Fibroblast of mammary gland (primary cell): ENCODE measurements at places on chromosomes 5 and 9.
A peak's percentile ranks its signal among the peaks of the same experiment; 100 is the strongest.

GRCh38 chr5:67549296-67549618, 352.7 kb upstream of the CD180 start:
- DNase-seq: no peak

DNA sequence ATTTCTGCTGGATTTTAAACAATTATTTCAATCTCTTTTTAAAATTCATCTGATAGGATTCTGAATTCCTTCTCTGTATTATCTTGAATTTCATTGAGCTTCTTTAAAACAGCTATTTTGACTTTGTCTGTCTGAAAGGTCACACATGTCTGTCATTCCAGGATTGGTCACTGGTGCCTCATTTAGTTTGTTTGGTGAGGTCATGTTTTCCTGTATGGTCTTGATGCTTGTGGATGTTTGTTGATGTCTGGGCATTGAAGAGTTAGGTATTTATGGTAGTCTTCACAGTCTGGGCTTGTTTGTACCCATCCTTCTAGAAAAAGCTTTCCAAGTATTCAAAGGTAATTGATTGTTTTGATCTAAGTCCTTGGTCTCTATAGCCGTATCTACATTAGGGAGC, 39.1 kb downstream of the DENND4C start:
- no peak for DNase-seq

DNA sequence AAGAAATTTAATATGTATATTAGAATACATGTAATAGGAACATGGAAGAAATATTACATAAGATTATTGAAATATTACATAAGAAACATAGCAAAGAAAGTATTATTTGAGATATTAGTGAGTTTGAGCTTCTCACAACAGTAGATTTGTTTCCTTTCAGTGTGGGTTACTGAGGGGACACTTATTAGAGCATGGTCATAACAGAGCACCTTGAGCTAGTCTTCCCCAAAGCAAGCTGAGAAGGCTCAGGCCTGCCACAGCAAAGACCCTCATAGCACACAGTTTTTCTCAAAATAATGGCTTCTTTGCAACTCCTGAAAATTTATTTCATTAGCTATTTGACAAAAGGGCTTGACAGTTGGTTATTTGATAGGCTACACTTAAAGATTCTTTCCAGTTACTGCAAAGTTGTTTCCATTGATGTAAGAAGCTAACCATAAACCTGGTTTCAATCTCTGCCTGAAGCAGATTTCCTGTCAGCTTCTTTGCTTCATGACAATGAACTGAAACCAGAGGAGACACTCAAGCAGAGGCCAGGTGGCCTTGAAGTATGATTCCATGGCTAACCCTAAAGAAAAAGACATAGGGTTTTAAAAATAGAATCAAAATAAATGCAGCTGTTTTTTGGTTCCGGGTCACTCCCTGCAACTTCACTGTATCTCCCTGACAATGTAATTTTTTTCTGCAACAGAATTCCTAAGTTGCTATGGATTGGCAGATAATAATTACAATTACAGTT, 68.6 kb downstream of the ERMP1 start:
- DNase-seq: no peak

DNA sequence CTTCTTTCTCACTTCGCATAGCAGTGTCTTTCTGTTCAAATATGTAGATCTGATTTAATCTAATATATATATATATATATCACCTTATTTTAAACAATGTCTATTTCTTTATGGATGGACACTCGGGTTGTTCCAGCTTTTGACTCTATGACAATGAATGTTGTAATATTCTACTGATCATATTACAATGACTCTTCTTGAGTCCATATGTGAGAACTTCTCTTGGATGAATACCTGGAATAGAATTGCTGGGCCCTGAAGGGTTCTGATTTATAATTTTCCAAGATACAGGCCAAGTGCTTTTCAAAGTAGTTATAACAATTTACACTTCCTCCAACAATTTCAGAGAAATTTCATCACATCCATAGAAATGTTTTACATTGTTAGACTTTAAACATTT, 28.8 kb downstream of the NTRK2 start:
- no peak for DNase-seq

DNA sequence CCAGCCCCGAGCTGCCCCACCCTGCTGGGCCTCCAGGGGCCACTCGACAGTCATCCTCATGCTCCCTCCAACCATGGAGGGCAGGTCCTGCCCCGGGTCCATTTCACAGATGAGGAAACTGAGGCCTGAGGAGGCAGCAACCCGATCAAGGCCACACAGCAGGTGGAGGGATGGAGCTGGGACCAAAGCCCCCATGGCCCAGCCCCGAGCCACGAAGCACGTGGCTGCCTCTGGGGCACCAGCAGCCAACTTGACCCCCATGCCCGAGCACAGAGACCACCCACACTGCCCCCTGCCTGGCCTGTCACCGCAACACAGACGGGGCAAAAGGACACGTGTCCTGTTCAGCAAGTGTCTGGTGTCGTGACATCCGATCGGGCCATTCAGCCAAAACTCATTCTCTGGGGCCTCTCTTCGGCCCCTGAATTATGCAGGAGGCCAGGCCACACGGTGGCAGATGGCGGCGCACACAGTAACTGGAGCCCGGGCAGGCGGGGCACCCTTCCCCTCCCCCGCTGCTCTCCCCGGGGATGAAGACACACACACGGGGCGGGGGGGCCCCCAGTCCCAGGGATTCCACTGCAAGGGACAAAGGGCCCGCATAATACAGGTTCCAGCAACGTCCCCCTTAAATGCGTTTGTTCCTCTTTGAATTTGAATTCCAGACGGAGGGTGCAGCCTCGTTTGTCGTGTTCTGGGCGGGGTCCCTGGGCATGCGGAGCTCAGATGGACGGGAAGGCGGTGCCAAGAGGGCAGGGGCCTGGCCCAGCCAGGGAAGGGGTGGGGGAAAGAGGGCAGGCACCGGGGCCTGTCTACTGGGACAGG, 29.4 kb upstream of the TMEM250 start:
- DNase-seq: no peak

DNA sequence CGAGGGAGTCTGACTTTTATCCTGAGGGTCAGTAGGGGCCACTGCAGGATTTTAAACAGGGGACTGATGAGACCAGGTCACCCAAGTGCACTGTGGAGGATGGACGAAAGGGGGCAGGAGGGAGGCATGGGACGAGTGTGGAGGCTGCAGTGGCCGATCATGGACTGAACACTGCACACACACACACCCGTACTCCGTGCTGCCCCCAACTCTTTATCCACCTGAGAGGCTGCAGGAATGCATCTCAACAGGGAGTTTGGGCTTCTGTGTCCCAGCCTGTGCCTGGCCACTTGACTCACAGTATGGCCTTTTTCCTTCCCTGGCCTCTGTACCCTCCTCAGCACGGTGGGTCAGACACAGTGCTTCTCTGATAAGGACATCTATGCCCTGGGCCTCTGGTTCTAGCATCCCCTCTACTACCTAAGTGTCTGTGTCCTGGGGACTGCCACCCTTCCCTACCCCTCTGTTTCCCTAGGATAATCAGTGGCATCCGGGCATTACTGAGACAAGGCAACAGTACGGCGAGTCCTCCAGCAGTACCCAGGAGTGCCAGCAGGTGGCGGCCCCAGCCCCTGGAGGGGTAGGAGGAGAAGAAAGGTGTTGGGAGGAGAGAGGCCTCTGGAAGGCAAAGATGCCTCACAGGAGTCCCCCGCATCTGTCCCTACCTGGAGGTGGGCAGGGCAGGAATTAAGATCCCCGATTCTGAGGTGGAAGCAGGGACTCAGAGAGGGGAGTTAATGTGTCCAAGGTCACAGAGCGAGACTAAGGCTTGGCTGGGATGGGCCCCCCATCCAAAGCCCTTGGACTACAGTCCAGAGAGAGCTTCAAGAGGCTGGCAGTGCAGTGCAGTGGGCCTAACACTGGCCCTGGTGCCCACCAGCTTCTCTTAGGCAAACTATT, 5.1 kb upstream of the CDX1 start:
- peak; percentile 75 for DNase-seq

DNA sequence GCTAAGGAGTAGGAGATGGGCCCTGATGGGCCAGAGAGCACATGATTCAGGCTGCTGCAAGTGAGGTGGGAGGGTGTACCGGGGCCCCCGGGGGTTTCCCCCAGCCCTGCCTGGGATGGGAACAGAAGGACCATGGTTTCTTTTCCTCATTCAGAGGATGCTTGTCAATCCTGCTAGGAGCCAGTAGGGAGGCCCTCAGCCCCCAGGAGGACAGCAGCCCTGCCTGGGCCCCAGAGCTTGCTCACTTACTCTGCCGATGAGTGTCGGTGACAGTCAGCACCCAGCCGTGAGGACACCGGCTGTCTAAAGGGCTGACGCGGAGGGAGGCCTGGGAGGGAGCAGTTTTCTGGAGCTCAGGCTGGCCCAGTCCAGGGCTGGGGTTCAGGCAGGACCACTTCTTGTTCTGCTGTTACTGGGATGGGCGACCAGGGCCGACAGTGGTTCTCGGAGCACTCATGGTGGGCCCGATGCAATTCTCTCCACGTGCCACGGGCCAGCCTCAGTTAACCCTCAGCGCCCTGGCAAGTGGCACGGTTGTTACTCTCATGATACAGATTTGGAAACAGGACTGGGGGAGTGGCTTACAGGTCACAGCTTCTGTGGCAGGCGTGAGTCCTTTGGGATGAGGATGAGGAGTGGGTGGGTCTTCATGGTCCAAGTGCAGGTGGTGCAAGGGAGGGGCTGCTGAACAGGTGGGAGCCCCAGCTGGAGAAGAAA, 1.8 kb downstream of the ARRDC1 start:
- DNase-seq: no peak

DNA sequence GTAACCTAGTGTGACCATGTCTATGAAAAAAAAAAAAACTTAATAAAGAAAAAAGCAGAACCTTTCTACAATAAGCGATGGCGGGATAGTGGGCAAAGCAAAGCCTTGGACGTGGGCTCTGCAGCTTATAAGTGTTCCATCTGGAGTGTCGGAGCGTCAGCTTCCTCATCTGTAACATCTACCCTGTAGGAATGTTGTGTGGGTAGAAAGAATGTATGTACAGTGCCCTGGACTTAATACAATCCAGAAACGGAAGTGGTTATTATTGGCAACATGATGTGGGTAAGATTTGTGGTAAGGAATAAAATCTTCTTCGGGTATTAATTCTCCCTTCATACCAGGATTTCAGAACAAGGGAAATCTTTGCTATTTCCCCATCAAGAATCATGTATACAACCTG, 66.5 kb downstream of the SEMA5A start:
- DNase-seq: peak; percentile 64

DNA sequence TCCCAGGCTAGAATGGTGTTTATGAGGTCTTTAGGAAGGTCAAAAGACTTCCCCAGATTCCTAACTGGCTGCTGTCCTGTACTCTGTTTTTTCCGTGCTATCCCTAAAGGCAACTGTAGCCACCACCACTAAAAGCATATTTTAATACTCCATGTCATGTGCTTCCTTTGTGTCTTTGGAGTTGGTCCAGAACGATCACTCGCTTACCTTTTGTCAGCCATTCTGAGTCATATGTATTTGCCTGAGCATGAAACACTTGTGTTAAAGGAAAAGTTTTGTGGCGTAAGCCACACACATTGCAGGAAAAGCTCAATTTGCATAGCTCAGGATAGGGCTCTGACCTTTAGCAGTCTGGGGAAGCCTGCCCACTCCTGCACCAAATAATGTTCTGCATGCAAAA, 299.6 kb downstream of the NTRK2 start:
- no peak for DNase-seq

GRCh38 chr5:60092671-60093422, 199.3 kb upstream of the PDE4D start:
- peak; percentile 60 for DNase-seq

DNA sequence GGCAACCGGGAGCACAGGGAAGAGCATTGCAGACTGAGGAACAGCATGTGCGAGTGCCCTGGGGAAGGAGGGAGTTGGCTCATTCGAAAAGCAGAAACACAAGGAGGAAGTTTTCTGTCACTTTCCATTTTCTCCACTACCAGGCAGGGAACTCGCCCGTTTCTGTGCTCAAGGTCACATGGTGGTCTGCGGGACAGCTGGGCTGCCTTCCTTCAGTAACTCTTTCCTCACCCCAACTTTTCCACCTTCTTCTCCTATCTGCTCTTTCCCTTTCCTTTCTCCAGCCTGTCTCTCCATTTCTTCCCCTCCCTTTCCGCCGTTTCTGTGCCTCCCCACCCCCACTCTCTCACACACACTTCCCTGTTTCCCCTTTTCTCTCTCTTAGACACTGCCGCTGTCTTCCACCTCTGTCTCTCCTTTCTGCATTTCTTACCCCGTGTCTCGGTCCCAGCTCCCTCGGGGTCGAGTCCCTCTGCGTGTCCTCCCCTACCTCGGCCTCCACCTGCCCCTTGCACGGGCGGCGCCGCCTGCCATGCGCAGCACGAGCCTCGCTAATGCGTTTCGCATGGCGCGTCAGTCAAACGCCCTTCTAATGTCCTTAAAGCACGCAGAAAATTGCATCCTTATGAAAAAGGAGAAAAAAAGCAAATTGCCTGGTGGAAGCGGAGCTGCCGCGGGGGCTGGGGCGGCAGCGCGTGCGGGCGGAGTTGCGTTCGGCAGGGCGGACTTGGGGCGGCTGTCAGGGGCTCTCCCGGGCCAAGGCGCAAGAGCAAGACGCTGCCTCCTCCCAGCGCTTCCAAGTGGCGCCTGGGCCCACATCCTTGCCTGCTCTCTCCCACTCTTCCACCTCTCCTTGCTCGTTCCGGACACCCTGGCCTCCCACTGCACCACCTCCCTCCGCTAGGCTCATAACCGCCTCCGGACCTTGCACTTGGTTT, 9.5 kb downstream of the BARX1 start:
- no peak for DNase-seq

DNA sequence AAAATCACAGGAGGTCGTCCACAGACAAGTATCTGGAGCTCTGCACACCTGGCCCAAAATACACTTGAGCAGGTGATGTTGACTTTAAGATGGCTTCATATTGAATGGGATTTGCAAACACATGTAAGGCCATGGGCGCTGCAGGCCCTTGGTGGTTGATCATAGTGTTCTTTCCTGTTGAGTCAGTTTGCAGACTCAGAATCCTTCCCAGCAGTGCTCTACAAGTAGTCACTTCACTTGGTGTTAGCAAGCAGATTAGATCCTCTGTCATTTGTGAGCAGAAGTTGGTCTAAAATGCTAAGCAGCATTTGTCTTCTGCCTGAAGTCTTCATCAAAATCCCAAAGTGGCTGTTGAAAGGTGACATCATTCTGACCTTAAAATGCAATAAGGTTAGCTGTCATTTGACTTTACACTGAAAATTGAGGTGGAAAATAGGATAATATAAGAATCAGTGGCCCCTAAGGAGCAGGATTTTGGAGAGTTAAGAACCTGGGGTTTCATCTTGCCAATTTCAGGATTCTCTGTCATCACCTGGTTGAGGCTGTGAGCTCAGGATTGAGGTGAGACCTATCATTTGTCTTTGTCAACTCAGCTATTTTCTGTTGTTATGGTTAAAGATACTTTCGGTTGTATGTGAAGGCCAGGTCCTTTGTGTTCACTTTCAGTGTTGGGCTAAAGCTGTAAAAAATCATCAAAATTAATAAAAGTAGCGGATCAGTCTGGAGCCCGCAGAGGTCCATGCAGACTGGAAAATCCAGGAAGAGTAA, 114.5 kb downstream of the LRRC70 start:
- DNase-seq: no peak
